Activated naive CD4-positive, alpha-beta T cell treated with anti-CD3 and anti-CD28 coated beads, Interleukin-2, amount 50 U/mL, for 16 hours (primary cell): ENCODE measurements at places on chromosomes 16 and 17.

DNA sequence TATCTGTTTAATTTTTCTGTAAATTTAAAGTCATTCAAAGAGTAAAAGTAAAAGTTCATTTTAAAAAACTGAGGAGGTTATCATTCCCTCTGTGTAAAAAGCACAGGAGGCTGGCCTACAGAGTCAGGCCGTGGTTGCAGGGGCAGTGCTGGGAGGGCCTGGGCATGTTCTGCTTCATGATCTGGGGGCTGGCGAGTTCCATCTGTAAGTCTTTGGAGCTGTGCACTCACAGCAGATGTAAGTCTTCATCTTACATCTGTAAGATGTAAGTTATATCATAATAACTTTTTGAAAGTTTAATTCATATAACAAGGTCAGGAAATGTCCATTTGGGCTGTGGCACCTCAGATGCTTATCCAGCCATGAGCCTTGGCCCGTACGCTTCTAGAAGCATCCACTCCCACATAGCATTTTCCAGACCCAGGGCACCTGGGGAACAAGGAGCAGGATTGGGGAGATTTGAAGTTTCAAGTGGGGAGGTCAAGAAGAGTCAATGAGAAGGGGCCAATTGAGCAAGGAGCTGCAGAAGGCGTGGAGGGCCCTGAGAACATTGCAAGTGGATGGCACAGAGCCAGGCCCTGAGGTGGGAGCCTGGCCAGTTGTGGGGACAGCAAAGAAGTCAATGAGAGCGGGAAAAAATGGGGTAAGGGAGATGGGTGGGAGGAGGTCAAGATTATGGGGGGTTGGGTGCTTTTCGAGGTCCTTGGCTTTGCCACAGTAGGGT lies 54.1 kb downstream of the TNFRSF13B start:
- DNase-seq = no peak

DNA sequence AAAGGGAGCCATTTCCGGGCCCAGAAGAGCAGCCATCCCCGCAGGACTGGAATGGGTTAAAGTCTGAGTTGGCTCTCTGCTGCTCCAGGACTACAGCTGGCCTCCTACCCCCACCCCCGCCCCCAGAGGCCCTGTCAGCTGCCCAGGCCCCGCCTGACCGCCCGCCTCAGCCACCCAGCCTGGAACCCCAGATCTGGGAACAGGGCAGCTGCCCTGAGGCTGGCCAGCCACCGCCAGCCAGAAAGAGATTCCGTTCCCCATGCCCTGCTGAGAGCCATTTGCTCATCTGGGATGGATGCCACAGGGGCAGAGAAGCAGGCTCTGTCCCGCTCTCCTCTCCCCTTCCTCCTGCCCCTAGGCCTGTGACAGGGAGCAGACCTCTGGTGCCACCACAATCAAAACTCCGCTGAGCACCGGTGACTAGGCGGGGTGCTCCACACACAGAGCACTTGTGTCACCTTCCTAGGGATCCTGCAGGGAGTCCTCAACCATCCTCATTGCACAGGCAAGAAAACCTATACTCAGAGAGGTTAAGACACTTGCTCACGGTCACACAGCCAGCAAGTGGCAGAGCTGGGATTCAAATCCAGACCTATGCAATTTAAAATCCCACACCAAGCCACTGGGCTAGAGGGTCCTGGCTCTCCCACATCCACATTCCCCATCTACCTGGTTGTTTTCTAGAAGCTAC lies 44.1 kb downstream of the ZNF423 start:
- DNase-seq = no peak

DNA sequence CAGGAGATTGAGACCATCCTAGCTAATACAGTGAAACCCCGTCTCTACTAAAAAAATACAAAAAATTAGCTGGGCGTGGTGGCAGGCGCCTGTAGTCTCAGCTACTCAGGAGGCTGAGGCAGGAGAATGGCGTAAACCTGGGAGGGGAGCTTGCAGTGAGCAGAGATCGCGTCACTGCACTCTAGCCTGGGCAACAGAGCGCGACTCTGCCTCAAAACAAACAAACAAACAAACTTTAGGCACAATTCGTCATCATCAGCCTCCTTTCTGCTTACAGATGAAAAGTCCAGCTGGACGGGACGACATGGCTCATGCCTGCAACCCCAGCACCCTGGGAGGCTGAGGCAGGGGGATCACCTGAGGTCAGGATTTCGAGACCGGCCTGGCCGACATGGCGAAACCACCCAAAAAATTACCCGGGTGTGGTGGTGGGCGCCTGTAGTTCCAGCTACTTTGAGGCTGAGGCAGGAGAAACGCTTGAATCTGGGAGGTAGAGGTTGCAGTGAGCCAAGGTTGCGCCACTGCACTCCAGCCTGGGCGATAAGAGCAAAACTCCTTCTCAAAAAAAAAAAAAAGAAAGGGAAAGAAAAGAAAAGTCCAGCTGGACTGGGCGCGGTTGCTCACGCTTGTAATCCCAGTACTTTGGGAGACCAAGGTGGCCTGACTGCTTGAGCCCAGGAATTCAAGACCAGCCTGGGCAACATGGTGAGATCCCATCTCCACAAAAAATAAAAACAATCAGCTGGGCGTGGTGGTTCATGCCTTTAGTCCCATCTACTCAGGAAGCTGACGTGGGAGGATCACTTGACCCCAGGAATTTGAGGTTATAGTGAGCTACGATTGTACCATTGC lies 1.5 kb upstream of the SPIRE2 start:
- no peak for DNase-seq

DNA sequence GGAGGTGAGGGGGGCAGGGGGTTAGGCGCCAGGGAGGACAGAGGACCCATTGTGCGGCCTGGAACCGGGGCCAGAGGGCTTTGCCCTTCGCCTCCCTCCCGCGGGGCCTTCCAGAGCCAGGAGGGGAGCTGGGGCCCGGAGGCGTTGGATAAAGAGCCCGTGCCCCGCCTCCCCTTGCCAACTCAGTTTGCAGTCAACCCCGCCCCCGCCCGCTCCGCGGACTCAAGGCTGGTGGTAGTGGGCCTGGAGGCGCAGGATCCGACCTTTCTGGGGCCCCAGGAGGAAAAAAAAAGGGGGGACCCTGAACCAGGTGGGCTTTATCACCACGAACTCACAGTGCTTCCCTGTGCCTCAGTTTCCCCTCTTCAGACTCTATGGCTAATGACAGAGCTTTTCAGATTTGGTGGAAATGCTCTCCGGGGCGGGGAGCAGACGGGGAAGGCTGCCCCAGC lies 2.0 kb upstream of the SPHK1 start:
- DNase-seq = peak; percentile 37

DNA sequence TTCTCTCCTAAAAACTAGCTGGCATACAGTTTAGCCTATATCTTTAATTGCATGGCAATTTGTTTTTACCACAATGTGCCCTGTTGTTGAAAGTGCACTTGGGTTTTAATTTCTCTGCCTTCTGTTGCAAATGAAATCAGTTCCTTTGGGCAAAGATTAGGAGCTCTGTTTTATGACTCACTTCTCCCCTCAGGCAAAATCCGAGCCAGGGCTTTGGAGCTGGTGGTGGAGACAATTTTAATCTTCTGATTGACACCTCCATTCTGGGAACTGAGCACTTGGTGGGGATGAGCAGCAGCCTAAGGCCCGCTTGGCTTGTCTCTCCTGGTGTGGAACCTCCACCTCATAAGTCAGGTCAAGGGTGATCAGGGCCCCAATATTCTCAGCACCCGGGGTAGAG lies 13.3 kb upstream of the MYH8 start:
- DNase-seq = no peak

GRCh38 chr17:17414341-17414805 lies 62.4 kb upstream of the MED9 start:
- no peak for DNase-seq

DNA sequence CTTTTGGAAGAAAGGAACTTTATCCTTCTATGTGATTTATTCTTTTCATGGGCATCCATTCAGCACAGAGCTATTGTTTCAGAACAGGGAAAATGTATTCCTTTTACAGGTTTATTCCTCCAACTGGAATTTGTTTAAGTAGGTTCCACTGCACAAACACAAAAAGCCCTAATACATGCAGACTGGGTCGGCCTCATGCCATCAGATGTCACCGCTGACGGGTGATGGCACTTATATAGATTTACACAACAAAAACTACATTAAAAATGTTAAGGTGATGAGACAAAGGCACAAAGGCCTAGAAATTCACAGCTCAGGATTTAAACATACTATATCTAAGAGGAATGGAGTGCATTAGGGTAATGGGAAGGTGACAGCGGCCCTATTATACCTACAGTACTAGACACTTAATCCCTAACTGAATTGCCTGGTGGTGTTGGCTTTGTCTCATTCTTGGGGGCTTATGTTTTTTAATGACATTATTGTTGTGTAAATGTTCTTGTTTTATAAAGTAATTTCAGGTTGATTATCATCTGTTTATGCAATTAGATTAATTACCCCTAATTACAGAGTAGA lies 276.4 kb upstream of the PSMD7 start:
- no peak for DNase-seq

DNA sequence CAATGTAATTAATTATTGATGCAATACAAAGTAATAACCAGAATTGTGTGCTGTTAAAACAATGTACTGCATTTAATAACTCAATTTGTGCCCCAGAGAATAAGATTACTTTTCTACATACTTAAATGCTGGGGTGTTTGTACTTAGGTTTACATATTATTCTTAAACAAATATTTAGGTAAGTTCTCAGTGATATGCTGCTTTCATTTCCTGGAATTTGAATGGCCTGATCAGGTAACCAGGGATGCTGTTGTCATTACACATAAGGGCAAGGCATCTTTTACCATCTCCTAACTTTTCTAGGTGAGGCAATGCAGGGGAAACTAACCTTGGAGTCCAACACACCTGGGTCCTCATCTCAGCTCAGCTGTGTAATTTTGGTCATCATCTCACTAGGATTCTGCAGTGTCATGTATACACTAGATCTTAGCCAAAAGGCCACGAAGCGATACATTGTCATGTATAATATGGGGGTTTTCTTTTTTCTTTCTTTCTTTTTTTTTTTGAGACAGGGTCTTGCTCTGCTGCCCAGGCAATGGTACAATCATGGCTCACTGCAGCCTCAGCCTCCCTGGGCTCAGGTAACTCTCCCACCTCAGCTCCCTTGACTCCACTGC lies 45.2 kb downstream of the MYO1D start:
- DNase-seq = no peak

DNA sequence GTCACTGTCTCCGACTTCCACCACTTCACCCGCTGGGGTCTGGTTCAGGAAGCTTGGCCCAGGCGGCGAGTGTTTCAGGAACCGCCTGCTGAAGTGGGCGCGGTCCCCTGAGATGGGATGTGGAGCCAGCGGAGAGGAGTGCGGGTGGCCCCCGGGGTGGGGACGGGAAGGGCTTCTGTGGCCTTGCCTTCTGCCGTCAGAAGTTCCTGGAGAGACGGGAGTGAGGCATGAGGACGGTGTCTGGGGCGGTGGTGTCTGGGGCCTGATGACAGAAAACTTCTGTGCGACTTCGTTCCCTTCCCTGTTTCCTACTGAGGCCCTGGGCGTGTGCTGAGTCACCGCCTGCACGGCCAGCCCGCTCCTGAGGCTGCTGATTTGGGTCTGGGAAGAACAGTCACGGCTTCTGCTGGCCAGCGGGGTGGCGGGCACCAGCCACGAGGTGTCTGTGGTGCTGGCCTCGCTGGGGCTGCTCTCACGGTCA lies 12.3 kb upstream of the NLRC3 start:
- DNase-seq = no peak

DNA sequence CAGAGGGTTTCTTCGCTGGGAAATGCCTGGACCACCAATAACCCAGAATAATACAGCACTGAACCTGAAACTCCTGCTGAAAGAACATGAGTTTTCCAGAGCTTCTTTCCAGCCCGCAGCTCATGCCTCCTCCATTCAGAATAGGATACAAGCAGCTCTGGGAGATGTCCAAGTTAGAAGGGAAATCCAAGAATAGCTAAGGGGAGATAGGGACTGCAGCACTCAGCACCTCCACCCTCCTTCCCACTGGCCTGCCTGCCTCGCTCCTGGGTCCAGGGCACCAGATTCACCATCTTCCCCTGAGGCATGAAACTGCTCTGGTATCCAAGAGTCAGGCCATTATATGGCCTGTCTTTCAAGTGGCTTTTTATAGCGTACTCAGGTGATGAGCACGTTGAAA lies 4.1 kb downstream of the KRT31 start:
- no peak for DNase-seq

DNA sequence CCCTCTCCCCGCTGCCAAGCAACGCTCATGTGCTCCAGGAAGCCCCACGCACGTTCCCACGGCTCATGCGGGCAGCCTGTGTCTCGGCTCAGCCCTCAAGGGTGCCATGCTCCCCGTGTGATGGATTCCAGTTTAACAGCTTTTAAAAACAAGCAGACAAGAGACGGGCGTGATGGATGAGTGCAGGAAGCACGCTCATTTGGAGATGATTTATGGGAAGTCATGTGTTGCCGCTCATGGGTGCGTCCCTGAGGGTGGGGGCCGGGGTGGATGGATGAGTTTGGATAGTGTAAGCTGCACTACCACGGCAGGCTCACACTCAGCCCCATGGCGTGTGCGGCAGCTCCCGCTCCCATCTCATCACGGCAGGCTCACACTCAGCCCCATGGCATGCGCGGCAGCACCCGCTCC lies 132.8 kb downstream of the RBFOX3 start:
- DNase-seq = no peak

GRCh38 chr16:15604460-15605440 lies 38.2 kb downstream of the MARF1 start:
- DNase-seq = no peak

DNA sequence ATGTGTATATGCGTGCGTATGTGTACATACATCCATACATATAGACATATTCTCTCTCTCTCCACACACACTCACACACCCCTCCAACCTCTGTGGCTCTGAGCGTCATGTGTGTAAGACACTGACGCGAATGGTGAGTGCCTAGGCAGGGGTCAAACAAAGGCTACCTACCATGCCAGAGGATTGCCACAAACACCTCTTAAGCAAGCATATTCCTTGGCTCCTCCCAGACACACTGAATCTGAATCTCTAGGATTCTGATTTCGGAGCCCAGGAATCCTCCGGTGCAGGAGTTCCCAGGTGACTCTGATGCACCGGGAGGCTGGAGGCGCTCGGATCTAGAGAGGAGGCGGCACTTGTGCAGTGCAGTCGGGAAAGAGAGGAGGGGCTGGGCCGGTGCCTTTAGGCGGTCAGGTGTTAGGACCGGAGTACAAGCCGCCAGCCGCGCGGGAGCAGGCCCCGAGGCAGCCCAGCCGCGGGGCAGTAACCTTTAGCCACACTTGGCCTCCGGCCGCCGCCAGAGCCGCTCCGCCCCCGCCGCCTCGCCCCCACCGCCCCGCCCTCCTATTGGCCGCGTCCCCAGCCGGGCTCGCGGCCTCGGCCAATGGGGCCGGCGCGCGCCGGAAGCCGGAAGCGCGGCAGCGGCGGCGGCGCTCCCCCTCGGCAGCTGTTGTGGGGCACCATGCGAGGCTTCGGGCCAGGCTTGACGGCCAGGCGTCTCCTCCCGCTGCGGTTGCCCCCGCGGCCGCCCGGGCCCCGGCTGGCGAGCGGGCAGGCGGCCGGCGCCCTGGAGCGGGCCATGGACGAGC lies at the start of gene MLYCD:
MLYCD (plus strand) TSS at position 653 of the 809 bp plus-strand sequence; CDS start at position 683, 30 bp downstream.
- peak; percentile 72 for DNase-seq

- DNase-seq = peak; percentile 27
Observed at GRCh38 chr17:48102798-48103715, 1.8 kb upstream of the CBX1 start.

GRCh38 chr16:13377143-13377542 lies 475.7 kb downstream of the SHISA9 start:
- DNase-seq = no peak

- DNase-seq = no peak
Observed at GRCh38 chr17:80729761-80730160, 185.1 kb downstream of the RPTOR start.
